ENCODE measurements at places on chromosomes 13 and 19.

DNA sequence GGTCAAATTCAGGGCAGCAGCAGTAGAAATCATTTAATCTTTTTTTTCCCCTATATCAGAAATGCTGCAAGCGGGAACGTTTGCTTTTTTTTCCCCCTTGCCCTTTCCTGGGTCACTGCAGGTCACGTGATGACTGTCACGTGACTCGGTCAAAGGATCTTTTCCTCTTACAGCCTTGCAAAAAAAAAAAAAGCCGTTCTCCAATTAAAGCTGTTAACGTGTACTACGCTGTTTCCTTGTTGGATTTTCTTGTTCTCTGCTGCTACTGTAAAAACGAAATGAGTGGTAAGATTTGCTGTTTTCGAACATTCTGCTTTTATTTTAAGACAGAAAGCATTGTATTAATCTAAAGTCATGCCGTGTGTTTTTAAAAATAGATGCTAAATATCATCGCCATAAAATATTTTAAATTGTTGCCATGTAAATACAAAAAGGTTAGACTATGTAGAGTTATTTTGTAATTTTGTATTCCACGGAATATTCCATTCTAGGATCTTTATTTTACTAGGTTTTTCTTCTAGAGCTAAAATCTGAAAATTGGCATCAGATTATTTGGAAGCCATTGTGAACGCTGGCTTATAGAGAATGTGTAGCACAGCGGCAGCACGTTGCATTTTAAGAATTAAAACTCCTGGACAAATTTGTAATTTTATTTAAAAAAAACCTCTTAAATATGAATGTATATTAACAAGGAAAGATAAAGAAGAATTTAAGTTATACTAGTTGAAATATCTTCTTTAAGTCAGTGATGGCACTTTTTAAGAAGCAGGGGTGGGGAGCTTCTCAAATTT is 109.8 kb upstream of the MLNR start:
- DNase-seq, result peak; percentile 75

DNA sequence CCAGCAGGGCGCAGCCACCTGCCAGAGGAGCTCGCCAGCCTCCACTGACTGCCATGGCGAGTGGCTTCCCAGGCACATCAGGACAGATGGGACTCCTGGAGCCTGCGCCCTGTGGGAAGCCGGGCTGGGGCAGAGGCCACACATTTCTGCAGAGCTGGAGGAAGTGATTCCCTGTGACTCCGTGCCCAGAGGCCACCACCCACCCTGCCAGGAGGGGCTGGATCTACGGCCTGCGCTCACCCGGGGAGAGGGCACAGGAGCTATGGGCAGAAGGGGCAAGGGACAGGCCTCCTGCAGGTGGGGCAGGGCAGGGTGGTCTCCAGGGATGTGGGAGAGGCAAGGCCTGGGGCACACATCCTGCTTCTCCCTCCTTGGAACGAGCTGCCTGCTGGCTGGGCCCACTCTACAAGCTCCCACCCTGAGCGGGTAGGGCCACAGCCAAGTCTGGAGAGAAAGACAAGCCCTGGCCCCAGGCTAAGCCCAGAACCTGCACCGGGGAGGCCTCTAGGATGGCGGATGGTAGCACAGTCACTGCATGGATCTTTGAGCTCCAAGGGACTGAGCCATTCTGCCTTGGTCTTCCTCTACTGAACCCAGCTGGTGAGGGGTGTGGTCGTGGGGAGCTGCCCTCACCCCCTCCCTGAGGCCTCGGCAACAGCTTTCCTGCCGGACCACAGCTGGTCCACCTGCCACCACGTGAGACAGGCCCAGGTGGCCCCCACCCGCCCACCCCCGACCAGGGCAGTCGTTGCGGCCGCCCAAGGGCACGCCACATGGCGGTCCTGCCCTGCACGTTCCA is 40.6 kb downstream of the CEBPG start:
- DNase-seq, result no peak

DNA sequence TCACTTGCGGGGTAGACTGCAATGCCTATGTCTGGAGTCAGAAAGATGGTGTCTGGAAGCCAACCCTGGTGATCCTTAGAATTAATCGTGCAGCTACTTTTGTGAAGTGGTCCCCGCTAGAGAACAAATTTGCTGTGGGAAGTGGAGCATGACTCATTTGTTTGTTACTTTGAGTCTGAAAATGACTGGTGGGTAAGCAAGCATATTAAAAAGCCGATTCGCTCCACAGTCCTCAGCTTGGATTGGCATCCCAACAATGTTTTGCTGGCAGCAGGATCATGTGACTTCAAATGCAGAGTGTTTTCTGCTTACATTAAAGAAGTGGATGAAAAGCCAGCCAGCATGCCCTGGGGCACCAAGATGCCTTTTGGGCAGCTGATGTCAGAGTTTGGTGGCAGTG is 9.5 kb upstream of the ERVV-1 start:
- DNase-seq, result no peak

- no peak for DNase-seq
These were observed 7.0 kb upstream of the LILRA4 start for GRCh38 chr19:54345938-54346386.

DNA sequence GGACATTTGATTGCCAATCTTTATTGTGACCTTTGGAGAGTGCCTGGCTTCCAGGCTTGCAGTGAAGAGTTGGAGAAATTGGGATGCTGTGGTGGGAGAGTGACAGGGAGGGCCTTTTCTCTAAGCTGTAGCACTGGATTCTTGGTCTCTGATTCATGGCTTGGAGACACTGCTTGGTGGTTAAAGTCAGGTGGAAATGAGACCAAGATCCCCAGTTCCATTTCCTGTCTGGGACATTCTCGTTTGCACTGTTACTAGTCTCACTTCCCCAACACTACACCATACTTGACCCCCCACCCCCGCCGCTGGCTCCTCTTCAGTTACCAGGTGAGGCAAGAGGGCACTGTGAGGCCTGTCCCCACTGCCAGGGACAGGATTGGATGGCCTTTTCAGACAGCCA is 2.9 kb downstream of the SUPT5H start:
- DNase-seq, result no peak

- no peak for DNase-seq
These were observed 136.8 kb downstream of the DCLK1 start for GRCh38 chr13:35994131-35994966.

- DNase-seq, result no peak
These were observed 133.3 kb upstream of the WASF3 start for GRCh38 chr13:26424181-26424580.

- DNase-seq, result no peak
These were observed 729 bp upstream of the ARID3A start for GRCh38 chr19:925087-925525.

GRCh38 chr13:32911506-32911905 is 104.7 kb upstream of the KL start:
- no peak for DNase-seq

DNA sequence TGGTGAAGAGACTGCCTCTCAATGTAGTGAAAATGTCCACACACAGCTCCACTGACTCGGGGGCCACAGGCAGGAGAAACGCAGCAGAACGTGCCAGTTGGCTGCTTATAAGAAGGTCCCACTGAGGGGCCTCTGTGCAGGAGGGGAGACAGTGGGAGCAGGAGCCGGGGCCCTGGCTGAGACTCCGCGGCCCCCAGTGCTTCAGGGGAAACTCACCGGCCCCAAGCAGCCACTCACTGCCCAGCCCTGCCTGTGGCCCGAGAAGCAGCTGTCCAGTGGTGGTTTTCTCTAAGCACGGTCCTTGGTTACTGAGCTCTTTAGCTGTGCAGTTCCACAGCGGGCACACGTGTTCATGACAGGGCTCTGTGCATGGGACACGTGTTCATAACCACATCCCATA is 91.9 kb upstream of the MCF2L start:
- DNase-seq, result no peak

- no peak for DNase-seq
These were observed 21.0 kb upstream of the SERP2 start for GRCh38 chr13:44352671-44353070.

- peak; percentile 80 for DNase-seq
These were observed at the start of gene ZNF665 for GRCh38 chr19:53192771-53193534. Gene ZNF665 (minus strand): TSS chr19:53193358. CDS start chr19:53182898, 10,460 bp downstream.

DNA sequence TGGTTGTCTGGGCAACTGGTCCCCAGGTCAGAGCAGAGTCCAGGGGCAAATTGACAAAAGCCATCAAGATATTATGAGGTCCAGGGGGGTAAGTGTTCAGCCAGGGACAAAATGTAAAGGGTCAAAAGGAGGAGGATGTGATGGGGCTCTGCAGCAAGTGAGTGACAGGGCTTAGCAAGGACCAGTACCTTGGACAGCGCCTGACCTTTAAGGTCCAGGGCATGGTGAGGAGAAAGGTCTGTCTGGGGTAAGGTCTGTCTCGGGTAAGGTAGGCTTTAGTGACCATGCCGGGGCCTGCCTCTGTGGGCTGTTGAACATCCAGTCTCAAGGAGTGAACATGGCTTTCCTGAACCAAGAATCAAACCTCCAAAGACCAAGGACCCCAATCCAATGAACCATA is 6.3 kb upstream of the ZNF358 start:
- no peak for DNase-seq

GRCh38 chr19:28468701-28469459 is 744.1 kb downstream of the UQCRFS1 start:
- DNase-seq, result no peak

GRCh38 chr13:39542361-39542760 is 60.6 kb downstream of the LHFPL6 start:
- no peak for DNase-seq

DNA sequence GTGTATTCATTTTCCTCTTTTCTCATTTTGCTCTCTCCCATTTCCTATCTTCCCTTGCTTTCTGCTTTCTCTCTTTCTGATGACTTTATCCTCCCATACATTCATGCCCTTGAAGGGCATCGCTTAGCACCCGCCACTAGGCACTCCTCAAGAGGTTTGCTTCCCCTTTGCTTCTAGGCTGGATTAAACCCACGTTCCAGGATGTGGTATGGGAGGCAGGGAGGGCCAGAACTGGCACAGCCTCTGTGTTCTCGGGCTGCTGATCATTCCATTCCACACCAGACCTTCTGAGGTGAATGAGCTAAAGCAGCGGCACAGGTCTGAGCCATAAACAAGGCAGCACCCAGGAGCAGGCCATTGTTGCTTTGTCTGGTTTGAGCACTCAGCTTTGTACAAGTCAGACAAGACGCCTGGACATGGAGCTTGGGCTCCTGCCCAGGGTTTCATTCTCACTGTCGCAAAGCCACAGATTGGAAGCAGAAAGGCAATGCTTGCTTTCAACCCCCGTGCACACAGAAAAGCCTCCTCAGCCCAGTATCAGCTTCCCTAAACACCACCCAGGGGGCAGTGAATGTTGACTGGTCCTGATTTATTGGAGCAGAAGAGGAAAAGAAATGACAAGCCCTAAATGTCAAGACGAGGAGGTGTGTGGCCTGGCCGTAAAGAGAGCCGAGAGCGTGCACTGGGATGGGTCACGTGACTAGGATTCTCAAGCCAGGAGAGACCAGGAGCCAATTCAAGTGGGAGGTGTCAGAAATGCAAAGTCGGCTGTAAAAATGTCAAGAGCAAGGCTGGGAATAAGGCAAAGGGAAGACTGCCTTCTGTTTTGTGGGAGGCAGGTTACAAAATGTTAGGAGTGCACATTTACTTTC is 218.0 kb upstream of the SERP2 start:
- no peak for DNase-seq

DNA sequence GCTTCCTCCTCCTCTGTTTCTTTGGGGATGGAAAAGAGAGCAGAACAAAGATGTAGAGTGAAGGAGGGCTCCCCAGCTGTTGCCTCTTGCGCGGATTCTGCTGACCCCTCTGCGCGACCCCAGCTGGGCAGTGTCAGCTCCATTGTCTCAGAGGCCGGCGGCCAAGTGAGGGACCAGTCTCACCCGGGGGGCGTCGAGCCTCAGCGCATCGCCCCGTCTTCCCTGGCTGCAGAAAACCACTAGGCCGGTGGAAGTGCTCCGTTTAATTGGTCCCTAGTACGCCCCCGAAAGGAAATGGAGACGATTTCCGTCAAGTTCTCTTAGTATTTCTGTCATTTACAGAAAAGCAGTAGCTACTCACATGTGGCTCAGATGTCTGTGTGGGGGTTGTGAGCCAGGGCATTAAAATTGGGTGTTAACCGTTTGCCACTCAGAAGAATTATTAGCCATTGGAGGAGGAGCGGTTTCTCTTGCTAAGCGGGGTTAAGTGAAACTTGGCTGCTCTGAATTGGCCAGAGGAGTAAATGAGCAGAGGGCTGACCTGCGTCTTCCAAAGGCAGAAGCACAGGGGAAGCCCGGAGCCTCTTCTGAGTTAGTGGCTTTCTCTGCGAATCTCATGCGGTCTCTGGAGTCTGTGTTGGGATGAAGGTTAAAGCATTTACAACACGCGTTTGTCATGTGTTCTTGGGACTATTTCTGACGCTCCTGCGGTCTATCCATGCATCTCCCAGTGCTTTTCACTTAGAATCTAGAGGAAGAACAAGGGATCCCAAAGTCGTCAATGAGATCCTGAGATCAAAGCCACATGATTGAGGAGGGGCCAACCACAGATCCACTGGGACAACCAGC is 132.8 kb upstream of the MYO16 start:
- DNase-seq, result no peak

GRCh38 chr19:1880611-1881392 is 4.5 kb downstream of the ABHD17A start:
- no peak for DNase-seq

DNA sequence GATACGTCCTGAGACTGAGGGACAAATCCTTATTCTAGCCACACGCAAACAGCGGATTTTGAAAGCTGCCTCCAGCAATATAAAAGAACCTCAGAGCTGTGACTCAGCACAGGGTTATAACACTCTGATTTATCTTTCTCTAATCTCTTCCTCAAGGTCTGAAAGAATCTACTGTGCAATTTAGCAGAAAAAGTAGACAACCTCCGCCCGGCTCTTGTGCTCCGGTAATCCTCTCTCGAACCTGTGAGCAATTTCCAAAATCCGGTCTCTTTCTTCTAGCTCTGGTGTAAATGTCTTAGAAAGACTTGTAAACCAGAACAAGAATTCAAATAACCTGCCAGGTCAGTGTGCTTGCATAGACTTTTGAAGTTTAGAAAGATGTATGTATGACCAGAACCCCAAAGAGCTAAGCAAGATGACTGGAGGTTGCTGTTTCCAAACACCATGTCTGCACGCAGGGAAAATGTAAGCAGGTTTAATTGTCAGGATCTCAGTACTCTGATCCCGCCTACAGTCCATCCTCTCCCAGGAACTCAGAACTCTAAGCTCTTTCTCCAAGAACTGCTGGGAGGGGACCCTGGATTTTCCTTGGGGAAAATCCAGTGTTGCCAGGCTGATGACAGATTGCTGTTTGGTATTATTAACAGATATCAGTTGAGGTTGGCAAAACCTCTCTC is 338.1 kb downstream of the RFC3 start:
- no peak for DNase-seq

Data from CD8-positive, alpha-beta memory T cell (primary cell).